Dermis blood vessel endothelial cell (primary cell): ENCODE measurements at places on chromosomes 11 and 22. TPM values are rescaled to one million over a fixed set of nuclear protein-coding genes. Genes with fewer than 3 reads are reported as not detected.

- no peak for DNase-seq
Observed at GRCh38 chr22:42865536-42865935, 8.5 kb upstream of the ARFGAP3 start.

DNA sequence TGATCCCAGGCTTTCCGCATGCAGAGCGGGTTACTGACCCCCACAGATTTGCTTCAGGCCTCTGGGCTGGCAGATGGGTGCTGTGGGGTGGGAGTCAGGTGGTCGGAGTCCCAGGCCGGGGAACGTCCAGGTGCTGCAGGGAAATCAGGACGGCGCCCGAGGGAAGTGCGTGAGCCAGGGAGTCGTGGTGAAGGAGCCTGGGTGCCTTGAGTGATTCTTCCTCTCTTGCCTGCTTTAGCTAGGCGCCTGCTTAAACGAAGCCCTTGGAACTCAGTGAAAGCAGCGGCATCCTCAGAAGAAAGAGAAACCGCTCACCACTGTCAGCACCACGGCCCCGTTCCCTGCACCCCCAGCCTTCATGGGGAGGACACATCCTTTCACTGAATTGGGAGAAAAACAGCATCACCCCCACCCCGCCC, 455.6 kb downstream of the BRD1 start:
- no peak for DNase-seq

The PYGM gene
- total RNA-seq: 0.23 and 0.34 TPM in 2 replicates

GRCh38 chr11:128784059-128784804, 82.9 kb downstream of the KCNJ1 start:
- no peak for DNase-seq

The ANGPTL5 gene
- 0.09 TPM in 1 of 2 replicates, not detected in the other for total RNA-seq

The SNAP29 gene
- 6.0 and 8.5 TPM in 2 replicates for total RNA-seq
